Activated B cell treated with CpG ODN at 0.5 μM for 24 hours (primary cell): ENCODE measurements at places on chromosomes 2 and 18.

DNA sequence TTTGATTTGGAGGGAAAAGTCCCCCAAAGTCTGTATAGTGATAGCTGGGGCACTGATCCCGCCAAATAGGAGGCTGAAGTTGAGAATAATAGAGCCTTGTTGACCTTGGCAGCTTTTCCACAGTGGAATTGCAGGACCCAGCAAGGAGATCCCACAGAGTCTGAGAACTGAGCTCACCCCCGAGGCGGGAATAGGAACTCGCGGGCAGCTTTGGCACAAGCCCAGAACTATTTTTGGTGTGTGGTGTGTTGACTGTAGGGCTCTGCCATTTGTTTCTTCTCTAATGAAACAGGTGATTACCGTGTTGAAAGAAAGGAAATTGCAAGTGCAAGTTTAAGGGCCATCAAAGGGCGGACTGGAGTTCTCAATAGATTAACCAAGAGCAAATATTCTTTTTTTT is 34.0 kb downstream of the SH3RF3 start:
- no peak for DNase-seq

- no peak for DNase-seq
Measured at GRCh38 chr2:11325961-11326676, 18.3 kb downstream of the ROCK2 start.

GRCh38 chr18:76547296-76547695 is 52.3 kb upstream of the ZNF516 start:
- DNase-seq = no peak

DNA sequence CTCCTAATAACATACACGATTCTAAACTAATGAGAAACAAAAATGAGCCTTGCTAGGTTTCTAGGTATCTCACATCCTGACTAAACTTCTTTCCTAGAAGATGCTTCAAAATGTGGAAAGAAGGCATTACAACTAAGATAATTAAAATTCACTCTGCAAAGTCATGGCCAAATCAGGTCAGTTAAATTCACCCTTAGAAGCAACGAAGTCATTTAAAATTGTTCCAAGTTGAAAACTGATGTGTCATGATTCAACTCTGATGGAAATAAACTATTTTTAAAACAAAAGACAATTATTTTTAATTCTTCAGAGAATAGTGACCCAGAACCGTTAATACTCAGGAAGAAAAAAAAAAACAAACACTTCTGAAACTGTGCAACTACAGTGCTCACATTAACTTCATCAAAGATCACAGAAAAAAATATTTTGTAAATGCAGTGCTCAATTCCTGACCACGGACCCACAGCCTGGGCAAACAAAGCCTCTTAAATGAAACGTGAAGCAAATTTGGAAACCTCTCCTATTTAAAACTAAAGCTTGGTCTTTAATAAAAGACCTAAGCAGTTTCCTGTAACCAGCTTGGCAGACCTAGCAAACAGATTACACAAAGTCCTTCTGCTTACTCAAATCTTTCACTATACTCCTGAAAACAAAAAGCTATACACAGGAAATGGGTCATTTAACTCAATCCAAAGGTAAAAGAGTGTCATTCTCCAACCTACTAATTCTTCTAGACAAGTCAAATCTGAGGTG is 39.0 kb downstream of the CHN1 start:
- DNase-seq = no peak

DNA sequence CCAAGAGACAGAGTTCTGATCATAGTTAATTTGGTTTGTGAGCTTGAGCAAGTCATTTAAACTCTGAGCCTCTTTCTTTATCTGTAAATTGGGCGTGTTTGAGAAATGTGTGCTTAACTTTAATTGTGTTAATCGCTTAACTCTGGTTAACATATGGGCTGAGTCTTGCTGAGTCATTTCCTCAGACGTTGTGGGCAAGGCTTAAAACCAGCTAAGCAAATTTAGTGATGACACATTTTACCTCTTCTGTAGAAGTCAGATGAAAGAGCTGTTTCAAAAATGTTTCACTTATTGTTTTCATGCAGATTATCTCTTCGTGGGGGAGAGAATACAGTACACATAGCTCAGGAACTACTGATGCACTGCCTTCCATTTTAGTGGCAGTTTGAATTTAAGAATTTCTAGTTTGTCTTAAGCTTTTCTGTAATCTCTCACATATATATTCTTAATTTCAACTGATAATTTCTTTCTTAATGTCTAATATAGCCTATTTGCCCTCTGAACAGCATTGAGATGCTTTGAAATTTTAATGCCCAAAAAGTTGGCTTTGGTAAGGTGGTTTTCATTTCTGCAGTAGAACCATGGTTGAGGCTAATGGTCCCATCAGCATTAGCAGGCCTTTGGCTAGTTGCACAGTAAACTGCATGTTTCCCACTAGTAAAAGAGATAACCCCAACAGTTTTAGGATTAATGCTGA is 34.9 kb downstream of the RAB10 start:
- DNase-seq = no peak

- DNase-seq = no peak
Measured at GRCh38 chr2:171595456-171595855, 73.2 kb downstream of the CYBRD1 start.

- no peak for DNase-seq
Measured at GRCh38 chr2:218855305-218856166, 4.1 kb upstream of the WNT6 start.

- no peak for DNase-seq
Measured at GRCh38 chr2:67836866-67837265, 225.9 kb downstream of the C1D start.

DNA sequence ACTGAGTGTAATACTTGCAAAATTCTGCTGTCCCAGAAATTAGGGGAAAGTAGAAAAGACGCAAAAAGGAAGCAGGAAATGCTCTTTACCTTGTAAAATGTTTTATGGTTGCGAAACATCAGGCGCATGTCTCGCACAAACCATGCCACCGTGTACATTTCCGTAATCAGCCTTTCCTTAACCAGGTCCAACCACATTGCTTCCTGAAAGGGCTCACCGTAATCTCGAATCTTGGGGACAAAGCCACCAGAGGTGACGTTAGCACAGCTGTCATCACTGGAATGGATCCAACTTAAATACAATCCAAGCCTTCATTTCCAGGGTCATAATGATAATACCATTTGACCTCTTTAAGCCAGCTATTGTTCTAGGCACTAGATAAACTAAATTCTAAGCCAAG is 49.3 kb downstream of the SP110 start:
- DNase-seq = no peak

DNA sequence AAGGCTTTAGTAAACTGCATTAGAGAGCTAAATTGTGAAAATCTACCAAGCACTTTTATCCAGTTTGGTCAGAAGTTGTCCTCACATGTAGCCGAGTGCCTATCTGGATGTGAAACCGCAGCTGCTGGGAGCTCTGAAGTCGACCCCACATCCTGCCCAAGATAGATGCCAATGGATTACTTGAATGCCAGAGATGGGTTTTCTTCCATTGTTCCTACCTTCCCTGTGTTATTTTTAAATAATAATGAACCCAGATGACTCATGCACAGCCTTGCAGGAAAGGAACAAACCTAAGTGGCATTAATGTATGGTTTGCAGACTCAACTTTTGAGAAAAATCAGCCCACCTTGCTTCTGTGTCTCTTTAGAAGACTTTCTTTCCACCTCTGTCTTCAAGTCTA is 408.5 kb downstream of the FBXO15 start:
- no peak for DNase-seq

GRCh38 chr2:11073776-11074175 is 81.5 kb upstream of the SLC66A3 start:
- DNase-seq = no peak

- DNase-seq = no peak
Measured at GRCh38 chr2:218357236-218358177, 850 bp downstream of the CATIP start.

- no peak for DNase-seq
Measured at GRCh38 chr2:38835015-38835601, 40.6 kb downstream of the DHX57 start.

DNA sequence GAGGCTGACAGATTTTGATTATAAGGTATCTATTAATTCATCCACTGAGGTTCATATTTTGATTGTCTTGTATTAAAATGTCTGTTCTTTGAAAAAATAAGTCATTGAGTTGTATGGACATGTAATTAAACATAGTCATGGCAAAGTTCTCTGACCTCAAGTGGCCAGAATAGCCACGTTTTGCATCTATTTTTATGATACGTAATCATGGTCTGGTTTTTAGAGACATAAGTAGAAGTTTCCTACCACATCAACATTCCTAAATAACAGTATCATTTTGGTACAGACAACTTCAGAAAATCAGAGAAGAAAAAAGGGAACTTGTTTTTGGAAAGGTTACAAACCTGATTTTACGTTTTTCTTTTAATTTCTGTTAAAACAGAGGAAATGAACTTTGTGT is 47.6 kb downstream of the COL5A2 start:
- no peak for DNase-seq

- no peak for DNase-seq
Measured at GRCh38 chr2:20209373-20210109, 15.4 kb downstream of the SDC1 start.

- no peak for DNase-seq
Measured at GRCh38 chr2:100423631-100424030, 6.2 kb upstream of the CHST10 start.

DNA sequence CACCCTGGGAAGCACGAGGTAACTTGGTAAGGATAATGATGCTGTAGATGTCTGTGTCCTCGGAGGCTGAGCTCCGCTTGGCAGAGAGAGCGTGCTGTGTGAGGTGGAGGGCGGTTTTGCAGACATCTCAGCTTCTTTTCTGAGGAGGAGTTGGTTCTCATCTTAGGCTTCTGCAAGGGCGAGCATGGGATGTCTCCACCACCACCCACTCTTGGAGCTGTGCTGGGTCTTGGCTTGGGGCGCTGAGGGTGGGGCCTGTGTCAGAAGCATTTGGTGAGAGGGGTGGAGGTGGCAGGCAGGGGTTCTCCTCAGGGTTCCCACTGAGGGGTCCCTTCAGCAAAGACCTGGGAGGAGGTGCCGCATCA is 9.2 kb downstream of the OXER1 start:
- no peak for DNase-seq

DNA sequence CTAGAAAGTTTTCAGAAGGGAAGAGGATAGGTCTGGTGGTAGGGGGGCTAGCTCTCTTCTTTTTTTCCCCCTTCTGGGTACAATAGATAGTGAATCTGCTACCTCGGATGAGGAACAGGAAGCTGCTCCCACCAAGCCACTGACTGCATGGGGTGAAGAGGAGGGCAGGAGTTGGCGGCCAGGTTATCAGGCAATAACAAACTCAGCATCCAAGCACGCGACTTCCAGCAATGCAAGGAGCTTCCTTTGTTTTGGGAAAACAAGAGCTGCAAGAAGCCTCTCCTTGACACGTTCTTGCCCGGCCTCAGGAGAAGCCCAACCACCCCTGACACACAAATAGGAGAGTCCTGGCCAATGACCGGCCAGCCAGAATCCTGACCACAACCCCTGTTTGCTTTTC is 32.2 kb downstream of the NHEJ1 start:
- DNase-seq = no peak

- DNase-seq = no peak
Measured at GRCh38 chr2:214492152-214492551, 81.3 kb downstream of the VWC2L start.

GRCh38 chr2:222950638-222951285 is 89.9 kb downstream of the ACSL3 start:
- DNase-seq = no peak

DNA sequence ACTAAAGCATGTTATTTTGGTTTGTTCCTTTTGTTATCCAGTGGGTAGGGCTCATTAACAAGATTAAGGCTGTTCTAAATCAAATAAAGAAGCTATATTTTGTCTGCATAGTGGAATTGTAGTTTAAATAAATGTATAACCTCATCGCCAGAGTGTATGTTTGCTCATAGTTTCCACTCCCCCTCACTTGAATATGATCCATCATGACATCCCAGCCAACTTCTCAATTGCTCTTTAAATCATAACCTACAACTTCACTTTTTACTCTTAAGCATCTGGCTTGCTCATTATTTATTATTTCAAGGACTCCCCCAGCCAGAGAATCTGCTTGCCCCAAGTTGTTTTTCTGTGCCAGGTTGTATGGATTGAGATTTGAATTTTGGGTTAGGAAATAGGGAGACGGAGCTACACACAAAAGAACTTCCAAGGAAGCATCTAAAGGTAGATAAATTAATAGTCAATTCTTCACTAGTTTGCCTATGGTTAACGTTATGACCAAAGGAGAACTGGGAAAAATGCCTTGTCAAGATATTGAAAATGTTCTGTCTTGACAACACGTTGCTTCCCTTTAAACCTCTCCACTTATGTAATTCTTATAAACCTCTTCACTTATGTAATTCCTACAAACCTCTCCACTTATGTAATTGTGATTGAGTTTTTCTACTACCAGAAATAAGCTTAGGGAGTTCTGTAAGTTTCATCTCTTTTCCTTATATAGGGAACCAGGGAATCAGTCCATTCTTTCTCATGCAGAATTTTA is 55.4 kb upstream of the UPP2 start:
- no peak for DNase-seq

DNA sequence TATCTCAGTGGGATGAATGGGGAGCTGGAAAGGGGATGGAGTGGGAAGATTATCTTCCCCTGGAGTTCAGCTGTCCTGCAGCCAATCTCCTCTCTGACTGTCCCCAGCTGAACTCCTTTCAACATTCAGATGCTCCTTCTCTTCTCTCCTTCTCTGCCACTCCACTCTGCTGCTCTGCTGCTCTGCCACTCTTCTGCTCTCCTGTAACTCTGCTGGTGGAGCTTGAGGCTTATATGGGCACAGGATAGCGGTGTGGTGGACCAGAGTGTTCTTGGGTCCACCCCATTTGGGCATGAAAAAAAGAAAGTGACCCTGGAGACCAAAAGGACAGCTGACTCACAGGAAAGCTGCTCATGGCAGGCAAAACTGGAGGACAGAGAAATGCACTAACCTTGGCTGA is 26.6 kb downstream of the FAHD2B start:
- no peak for DNase-seq

GRCh38 chr18:3666526-3667254 is 216.7 kb downstream of the TGIF1 start:
- no peak for DNase-seq

GRCh38 chr18:37343542-37343851 is 222.1 kb downstream of the CELF4 start:
- DNase-seq = no peak

DNA sequence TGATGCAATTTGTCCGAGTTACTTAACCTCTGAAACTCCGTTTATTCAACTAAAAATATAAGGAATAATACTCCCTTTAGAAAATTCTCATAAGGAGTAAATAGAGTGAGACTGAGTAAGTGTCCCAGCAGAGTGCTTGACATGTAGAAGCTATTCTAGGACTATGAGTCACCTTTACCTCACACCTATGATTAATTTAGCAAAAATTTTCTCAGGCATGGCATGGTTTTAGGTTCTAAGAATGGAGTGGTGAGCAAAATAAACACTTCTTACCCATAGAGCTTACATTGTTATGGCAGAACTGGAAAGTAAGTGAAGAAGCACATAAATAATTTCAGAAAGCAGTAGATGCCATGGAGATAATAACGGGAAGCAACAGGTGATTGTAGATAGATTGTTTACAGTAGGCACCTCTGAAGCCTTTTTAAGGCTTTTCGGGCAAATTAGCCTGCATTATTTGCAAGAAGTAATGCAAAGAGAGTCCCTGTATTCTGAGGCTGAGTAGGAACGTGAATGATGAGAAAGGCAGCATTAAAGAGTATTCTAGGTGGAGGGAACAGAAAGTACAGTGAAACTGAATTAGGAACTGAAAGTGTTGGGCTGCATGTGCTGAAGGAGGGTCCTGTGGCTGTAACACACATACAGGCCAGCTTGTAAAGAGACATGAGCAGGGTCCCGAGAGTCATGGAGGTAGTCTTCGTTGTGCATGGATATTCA is 209.2 kb downstream of the ZNF407 start:
- DNase-seq = no peak

GRCh38 chr2:136539355-136539754 is 226.0 kb upstream of the THSD7B start:
- DNase-seq = no peak

- no peak for DNase-seq
Measured at GRCh38 chr2:64260093-64260803, 116.0 kb upstream of the PELI1 start.
